CD4-positive, alpha-beta T cell treated with Interleukin-4 for 1 hour (primary cell): ENCODE measurements at places on chromosomes 12 and 14.
A peak's percentile ranks its signal among the peaks of the same experiment; 100 is the strongest.

DNA sequence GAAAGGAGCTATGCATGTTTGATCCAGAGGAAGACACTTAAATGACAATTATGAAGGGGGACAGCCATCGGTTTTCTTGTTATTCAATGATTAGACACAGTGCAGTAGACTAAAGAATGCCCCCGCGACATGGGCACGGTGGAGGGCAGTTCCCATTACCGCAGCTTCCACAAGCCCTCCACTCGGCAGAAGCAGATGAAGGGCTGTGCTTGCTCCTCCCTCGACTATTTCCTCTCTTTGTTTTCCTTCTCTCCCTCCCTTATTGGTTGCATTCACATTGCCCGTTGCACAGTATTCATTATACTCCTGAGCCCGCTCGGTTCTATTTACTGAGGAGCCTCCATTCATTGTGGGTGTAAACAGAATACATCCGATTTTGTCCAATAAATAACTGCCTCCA is 138.8 kb upstream of the RASSF8 start:
- no peak for DNase-seq

DNA sequence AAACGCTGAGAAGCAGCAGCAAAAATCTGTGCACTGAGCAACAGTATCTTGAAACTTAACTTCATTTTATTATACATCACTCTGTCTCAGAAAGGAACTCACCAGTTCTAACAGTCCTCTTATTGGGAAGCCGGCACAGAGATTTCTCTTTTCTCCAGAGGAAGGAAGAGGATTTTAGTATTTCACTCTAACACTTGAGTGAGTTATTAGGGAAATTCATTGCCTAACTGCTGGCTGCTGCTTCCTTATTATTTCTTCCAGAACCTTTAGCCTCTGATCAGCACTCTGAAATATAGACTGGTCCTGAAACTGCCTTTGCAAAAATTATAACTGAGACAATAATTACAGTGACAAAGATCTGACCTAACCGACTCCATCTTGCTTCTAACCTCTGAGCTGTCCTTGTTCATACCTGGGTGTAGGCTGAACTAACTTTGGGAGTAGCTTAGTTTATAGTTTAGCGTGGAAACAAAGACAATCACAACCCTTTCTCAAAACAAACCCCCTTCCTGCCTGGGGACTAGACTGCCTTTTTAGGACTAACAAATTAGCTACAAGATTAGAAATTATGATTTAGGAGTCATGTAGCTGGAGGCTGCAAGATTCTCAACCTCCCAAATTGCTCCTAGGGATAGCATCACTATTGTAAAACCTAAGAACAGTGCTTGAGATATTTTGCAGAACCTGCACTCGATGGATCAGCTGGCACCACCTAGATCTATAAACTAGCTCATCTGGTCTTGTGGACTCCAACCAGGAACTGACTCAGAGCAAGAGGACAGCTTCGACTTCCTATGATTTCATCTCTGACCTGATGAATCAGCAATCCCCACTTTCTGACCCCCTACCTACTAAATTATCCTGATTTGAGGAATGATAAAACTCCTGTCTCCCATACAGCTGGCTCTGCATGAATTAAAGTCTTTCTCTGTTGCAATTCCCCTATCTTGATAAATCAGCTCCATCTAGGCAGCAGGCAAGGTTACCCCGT is 117.5 kb downstream of the DYRK2 start:
- DNase-seq = no peak

DNA sequence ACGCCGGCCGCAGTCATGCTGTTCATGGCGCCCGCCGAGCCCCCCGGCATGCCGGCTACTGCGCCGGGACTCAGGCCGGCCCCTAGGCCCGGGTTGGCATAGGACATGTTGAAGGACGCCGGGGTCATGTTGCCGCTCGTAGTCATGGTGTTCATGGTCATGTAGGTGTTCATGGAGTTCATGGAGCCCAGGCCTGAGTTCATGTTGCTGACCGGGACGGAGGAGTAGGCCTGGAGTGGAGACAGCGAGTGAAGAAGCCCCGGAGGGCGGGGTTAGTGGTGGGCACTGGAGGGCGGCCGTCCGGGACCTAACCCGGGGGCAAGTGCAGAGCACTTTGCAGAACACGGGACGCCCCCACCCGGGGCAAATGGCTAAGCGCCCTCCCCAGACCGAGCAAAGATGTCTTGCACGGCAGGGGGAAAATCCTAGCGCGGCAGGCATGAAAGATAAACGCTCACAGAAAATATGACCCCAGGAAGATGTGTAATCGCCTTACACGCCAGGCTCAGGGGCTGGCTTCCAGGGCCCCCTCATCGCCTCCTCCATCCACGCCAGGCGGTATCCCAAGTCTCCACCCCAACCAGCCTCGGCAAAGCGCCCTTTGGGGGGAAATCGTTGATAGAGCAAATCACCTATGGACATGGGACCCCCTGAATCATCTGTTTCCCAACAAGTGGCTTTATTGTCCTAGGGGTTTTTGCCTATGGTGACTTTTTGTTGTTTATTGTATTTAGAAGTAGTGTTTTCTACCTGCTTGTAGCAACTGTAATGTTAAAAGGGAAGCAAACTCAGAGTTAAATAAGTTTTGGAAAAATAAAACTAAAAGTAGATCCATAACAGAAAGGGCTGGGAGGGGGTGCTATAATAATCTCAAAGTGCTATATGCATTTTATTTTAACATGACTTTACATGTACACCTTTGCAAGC is 2.3 kb downstream of the FOXA1 start:
- no peak for DNase-seq

GRCh38 chr12:12467688-12468261 is 94.9 kb downstream of the DUSP16 start:
- DNase-seq = peak; percentile 85

- DNase-seq = peak; percentile 28
These were observed 2.2 kb upstream of the PPTC7 start for GRCh38 chr12:110585231-110585799.

DNA sequence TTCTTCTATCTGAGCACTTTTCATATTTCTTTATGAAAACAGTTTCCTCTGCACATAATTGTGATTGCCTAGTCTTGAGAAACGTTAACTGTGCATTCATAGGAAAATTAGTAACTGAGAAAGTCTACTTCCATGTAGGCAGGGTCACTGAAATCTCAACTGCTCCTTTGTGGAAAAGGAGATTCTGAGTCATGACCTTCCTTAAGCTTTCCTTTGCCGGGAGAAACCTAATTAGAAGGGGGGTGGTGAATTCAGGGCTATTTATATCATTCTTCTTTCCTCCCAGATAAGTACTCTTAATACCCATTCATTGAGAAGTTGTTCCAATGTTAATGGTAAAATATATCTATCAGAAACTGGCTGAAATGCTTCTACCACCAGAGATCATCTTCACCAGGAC is 751.0 kb upstream of the TMEM132C start:
- DNase-seq = no peak

DNA sequence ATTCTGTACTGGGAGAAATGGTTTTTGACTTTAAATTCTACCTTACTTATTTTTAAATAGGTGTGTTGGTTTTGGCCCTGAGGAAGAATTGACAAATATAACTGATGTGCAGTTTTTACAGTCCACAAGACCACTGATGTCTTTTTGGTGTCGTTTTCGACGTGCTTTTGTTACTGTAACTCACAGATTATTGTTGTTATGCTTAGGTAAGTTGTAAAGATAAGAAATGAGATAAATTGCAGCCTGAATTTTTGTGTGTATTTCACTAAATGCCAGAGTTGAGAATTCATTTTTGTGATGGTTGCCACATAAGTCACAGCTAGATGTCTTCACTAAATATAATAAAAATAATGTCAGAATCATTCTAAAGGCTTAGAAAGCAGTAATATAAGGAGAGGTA is 39.9 kb upstream of the MSRB3 start:
- DNase-seq = no peak

GRCh38 chr14:48398675-48399282 is 723.4 kb upstream of the MDGA2 start:
- DNase-seq = no peak

DNA sequence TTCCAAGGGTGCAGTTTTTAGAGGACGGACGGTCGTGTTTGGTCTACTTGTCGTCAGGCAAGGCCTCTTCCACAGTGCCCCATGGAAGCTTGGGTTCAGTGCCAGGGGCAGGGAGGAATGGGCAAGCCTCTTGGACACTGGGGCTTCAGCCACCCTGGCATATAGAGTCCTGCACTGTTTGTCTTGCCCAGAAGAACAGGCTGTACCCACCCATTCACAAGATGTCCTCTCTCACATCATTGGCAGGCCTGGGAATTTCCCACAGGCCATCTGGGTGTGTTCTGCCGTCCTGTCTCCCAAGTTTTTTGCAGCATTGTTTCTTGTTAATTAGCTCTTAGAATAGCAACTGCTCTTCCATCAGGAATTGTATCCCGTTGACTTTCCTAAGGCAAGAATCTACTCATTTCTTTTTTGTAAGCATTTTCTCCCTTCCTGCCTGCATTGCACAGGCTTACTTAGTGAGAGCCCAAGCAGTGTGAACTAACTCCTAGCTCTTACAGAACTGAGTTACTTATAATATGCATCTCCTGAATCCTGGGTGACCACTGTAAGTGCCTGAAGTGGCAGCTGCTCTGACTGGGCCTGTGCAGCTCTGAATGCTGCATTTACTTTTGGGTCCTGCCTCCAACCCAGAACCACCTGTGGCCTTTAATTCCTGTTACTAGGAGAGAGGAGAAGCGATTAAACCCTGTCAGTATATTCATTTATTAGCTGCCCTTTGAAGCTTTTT is 149.4 kb upstream of the HIF1A start:
- DNase-seq = no peak

- no peak for DNase-seq
These were observed 9.7 kb downstream of the CACNA2D4 start for GRCh38 chr12:1908758-1909157.

GRCh38 chr14:53748691-53749090 is 207.9 kb downstream of the BMP4 start:
- no peak for DNase-seq

- DNase-seq = no peak
These were observed 490.9 kb upstream of the TBX3 start for GRCh38 chr12:115174920-115175319.

- no peak for DNase-seq
These were observed 86.5 kb upstream of the CEP83 start for GRCh38 chr12:94545935-94546771.

DNA sequence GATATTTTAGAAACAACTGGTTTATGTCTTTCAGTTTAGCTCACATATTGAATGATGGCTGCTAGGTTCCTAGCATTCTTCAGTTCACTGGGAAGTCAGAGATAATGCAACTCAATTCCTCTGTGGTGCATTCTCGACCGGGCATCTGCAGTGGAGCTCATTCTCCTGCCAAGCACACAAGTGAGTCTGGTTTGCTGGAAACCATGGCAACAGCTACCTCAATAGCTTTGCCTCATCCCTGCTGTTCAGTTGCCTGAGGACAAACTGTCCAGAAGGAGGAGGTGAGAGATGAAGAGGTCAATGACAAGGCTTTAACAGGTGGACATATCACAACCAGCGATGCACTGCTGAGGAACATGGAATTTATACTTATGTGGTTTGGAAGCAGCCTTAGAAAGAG is 816.9 kb downstream of the AACS start:
- no peak for DNase-seq

GRCh38 chr14:103542605-103543088 is 13.7 kb downstream of the TRMT61A start:
- no peak for DNase-seq

DNA sequence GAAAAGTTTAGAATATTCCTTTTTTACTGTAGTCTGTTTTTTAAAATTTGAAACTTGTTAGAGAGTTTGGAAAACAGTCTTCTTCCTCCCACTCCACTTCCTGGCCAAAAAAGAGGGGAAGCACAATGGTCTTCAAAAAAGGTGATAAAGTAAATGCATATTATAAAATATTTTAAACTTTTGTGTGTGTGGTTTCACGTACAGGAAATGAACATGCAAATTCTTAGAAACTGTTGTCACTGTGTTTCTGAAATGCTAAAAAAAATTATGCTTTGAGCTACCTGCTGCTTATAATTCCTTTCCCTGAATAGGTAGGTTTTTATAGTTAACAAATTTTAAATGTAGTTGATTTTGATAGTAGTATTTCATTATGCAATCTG is 2.9 kb downstream of the FGFR1OP2 start:
- peak; percentile 68 for DNase-seq

- peak; percentile 33 for DNase-seq
These were observed 59.4 kb downstream of the ZNF664 start for GRCh38 chr12:124032265-124032886.

DNA sequence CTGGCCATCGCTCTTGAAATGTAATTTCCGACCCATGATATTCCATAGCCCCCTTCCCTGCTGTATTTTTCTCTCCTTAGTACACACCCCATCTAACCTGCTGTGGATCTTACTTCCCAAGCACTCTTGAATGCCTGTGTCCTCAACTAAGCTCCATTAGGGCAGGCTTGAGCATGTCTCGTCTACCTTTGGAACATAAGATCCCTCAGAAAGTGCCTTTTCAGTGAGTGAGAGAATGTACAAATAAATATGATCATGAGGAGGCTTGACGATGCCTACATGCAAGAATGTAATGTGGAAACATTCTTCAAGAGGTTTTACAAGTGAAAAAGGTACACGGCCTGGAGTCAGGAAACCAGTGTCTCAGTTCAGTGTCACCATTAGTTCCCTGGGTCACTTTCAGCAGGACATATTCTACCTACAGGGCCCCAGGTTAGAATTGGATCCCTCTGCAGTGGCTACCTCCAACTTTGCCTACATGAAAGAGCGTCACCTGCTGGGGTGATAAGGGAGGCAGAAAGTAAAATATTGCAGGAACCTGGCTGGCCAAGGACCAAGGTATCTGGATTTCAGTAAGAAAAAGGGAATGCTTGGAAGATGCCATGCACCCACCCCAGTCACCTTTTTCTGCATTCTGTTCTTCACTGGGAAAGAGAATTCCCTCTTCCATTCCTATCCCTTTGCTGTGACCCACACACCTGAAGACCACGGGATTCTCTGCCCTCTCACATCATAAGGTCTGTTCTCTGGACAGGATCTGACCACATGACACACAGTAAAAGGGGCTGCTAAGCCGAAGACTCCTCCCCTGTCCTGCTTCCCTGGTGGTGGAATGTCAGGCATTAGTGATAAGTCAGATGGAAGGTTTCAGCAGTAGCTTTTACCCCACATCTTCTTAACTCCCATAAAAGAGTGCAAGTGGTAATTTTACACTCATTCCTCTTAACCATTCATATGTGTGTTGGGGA is 24.6 kb upstream of the SERPINA1 start:
- DNase-seq = no peak

- no peak for DNase-seq
These were observed 85.4 kb downstream of the PTCSC3 start for GRCh38 chr14:36091096-36091495.

DNA sequence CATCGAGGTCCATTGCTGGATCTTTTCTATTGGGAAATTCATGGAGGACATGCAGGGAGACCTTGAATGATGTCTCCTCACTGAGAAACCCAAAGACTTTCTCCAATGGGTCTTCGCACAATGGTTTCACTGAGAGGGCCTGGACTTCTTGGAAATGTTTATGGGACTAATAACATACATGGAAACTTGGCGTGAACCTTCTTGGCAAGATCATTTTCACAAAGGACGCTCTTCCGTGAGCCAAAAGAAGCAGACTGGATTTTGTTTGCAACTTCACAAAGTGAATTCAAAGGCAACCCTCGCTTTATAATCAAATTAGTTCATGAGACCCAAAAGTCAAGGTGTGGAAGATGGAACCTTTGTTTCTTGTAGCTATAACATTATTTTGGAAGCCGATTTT is 154.4 kb downstream of the TMEM132C start:
- no peak for DNase-seq

- no peak for DNase-seq
These were observed 351.2 kb downstream of the SLC6A15 start for GRCh38 chr12:84561351-84561750.

GRCh38 chr12:94207849-94208621 is 59.7 kb downstream of the PLXNC1 start:
- peak; percentile 72 for DNase-seq

GRCh38 chr12:39986674-39987073 is 119.2 kb downstream of the SLC2A13 start:
- DNase-seq = no peak
